Foreskin keratinocyte (primary cell): ENCODE measurements at places on chromosomes 11 and 22. TPM values are rescaled to one million over a fixed set of nuclear protein-coding genes. Genes with fewer than 3 reads are reported as not detected.

Gene HTR3A
- not detected in 2 replicates for total RNA-seq

Gene XKR3
- total RNA-seq: not detected in 2 replicates

Gene GDPD5
- 6.4 and 11.1 TPM in 2 replicates for total RNA-seq

Gene TNNI2
- total RNA-seq: 5.6 and 8.6 TPM in 2 replicates

Gene OR51B5
- not detected in 2 replicates for total RNA-seq

Gene HMOX1
- total RNA-seq: 1.2 and 3.1 TPM in 2 replicates
